Islet precursor cell (in vitro differentiated cells): ENCODE measurements at places on chromosomes 4 and X.
A peak's percentile ranks its signal among the peaks of the same experiment; 100 is the strongest.

DNA sequence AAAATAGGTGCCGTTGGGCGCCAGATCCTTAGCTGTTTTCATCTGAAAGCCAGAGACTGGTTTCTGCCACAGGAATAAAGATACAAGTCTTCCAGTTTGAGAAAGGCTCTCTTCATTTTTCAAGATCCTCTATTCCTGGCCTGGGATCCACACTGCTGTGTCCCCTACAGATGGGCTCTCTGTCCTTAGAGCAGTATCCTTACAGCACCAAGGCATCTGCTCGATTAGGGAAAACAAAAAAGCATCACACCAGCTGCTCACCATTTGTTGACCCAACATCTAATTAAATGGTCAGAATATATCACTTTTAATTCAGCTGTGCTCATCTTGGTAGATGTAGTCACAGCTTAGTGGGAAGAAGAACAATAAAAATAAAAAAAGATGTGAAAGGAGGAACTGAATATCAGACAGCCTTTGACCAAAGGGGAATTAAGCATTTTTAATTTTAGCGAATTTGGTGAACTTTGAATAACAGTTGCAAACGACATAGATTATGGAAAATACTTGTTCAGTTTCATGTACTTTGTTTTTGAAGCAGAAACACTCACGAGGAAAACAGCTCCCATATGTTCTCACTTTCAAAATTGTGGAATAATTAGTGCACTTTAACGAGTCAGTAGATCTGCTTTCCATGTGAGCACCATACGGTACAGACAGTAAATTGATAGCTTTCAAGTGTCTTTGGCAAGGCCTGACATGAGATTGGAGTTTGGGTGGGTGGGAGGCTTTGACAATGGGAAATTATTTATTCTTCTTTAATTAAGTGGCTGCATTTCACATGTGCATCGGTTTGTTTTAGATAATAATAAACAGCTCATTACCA is 148.4 kb upstream of the CLNK start:
- no peak for DNase-seq

DNA sequence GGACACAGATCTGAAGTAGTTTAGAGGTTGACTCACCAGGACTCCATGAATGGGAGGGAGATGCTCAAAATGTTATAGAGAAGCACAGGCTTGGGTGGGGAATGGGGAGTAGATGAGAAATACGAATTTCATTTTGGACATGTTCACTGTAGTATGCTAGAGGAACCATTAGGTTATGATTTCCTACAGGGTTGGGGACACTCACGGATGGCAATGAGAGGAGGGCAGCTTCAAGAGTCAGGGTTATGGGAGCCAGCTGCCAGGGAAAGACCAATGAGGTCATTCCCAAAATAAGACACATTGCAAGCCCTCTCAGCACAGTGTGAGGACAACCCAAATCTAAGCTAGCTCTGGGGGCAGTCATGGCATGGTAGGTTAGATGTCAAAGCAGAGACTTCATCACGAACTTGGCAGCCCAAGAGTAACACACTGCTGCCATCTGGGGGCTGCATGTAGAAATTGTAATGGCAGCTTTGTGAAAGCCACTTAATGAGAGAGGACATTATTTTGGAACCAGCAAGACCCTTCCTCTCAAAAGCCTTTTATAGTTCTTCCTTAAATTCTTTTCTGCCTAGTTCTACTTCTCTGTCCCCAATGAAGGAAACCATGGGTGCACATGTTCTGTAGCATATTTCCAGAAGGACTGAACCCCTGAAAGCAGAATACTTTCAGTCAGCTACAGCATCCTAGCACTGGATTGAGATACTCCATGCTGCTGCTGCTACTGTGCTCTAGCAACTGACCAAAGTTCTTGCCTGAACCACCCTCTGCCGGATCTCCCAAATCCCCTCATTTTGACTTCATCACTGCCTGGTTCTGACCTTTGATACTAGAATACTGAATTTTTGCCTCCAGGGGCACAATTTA is 16.2 kb upstream of the ZCCHC12 start:
- DNase-seq = peak; percentile 62

DNA sequence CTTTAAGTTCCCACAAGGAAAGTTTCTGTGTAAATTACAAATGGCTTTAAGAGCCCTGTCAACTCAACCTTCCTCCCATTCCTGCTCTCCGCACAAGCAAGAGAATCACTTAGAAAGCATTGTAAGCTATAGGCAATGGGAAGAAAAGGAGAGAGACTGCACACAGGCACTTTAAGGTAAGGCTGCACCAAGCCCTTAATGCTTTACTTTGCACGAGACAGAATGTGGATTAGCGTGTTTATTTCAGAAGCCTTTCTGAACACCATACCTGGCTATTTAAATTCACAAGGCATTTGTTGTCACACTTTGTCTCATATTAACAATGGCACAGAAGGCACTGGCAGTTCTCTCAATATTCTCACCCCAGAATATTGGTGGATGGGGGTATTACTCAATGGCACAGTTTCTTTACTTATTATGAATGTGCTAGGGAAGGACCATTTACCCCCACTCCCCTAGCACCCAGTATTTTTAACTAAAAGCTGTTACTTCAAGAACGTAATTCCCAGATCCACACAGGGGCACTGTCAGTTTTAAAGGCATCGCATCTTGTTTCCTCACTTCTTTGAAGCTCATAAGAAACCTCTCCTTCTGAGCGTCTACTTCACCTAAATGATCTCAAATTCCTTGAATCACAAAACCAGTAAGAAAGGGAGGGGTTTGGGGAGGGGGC is 150.0 kb downstream of the MAML3 start:
- DNase-seq = no peak

DNA sequence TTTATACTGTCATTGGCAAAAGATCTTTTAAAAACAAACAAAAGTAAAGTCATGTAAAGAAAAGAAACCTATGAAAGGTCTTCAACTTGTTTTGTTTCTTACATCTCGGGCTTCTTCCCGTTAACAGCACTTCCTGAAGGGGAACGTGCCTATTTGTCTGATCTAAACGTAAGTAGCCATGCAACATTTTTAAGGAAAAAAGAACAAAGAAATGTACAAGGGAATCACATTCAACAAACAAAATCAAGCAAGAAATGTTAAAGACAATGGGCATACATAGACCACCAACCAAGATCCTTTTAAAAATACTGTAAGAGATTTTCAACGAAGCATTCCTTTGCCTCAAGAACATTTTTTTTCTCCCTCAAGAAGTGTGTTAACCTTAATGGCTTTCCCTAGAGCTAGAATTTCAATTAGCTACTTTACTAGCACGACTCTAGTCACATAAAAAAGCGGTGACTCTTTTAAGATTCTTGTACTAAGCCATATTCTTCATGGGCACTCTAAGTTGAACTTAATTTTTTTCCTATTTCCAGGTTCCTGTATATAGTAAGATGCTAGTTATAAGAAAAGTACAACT is 112.0 kb upstream of the TTC29 start:
- DNase-seq = no peak

DNA sequence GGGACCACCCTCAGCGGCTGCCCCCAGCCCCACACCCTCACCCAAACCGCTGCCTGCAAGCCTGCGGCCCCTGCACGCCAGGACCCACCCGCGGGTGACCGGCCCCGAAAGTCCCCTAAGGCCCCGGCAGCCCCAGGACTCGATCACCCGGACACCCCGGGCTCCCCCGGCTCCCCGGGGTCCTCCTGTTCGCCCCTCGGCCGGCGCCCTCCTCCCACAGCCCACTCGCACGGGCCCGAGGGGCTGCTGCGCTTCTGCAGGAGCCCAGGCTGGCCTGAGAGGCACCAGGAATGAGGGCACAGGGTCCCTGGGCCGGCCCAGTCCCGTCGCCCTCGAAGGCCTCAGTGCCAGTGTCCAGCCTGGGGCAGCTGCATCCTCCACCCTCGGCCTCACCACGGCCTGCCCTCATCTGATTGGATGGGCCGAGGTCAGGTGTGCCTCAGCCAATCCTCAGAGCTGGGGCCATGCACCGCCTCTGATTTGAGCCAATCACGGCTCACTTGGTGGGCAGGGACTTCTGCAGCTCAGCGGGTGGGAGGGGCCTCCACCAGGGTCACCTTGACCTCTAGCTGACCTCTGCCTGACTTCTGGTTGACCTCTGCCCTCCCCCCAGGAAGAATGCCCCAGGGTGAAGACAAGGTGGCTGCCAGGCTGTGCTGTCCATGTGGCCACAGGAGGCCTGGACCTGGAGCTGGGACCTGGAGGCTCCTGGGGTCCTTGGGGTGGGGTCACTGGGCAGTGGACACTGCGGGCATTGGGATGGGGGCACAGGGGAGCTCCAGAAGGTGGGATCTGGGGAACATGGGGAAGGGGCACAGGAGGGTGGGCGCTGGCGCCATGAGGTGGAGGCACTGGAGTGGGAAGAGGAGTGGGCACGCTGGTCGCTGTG is 97.6 kb upstream of the NKX1-1 start:
- peak; percentile 48 for DNase-seq

DNA sequence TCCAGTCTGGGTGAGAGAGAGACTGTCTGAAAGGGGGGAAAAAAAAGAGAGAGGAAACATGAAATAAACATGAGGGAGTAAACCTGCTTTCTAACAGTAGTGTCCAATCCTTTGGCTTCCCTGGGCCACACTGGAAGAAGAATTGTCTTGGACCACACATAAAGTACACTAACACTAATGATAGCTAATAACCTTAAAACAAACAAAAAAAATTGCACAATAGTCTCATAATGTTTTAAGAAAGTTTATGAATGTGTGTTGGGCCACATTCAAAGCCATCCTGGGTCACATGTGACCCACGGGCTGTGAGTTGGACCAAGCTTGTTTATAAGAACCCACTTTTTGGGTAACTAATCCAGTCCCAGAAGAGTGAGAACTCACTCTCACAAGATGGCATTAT is 30.3 kb downstream of the PDS5A start:
- no peak for DNase-seq

GRCh38 chrX:77422891-77423648 is 24.1 kb upstream of the FGF16 start:
- DNase-seq = peak; percentile 84

- DNase-seq = no peak
Observed at GRCh38 chr4:75189711-75190335, 256.9 kb downstream of the PARM1 start.

DNA sequence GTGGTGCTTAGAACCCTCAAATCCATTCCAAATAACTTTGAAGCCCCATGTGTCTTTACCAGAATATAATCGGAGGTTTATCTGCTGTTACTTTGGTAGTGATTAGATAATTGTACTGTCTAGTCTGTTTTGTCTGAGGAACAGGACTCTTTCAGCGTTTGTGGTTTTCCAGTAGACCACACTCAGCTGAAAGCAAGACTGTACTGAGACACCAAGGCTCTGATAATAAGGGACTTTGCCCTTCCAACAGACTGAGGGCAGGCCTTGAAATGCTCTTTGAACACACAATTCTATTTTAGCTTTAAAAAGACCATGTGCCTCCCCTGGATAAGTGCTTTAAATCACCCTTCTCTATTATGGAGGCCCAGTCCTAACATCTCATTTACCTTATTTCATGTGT is 76.1 kb downstream of the KLHL8 start:
- peak; percentile 70 for DNase-seq

GRCh38 chr4:118313098-118313497 is 39.7 kb downstream of the PRSS12 start:
- no peak for DNase-seq

GRCh38 chr4:148980782-148981480 is 538.7 kb upstream of the NR3C2 start:
- DNase-seq = no peak

- peak; percentile 89 for DNase-seq
Observed at GRCh38 chrX:153646620-153647373, at the start of gene DUSP9. Gene DUSP9, plus strand, starts transcription at chrX:153647203. Its CDS starts 751 bp downstream, at chrX:153647954.

GRCh38 chr4:110967936-110968335 is 345.1 kb upstream of the PITX2 start:
- DNase-seq = no peak

GRCh38 chr4:99846891-99847290 is 30.3 kb downstream of the DAPP1 start:
- DNase-seq = no peak

DNA sequence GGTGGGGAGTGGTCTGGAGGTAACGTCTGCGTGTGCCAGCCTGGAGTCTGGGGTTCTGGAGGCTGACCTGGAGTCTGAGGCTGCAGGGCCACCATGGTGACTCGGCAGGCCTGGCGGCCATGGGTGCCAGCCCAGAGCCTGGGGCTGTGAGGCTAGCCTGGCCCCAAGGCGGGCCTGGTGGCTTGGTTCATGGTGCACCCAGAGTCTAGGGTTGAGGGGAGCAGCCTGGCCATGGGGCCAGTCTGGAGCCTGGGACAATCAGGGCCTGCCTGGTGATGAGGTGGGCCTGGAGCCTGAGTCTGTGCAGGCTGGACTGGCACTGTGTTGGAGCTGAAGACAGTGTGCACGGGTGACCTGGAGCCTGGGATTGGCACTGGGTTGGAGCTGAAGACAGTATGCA is 64.9 kb downstream of the CXorf49B start:
- DNase-seq = no peak

DNA sequence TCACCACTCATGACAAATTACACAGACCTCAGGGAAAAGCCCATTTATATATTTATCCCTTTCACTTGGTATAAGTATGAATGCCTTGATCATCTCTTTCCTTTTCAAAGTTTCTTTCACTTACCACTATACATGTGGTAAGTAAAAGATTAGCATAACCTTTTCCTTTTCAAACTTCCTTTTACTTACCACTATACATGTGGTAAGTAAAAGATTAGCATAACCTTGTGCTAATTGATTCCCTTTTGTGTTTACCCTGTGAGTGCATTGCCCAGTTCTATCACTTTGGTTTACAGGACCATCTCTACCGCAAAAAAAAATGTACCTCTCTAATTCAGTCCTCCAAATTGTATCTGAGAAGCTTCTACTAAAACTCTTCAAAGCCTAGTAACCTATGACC is 32.7 kb upstream of the TCEANC start:
- no peak for DNase-seq

- no peak for DNase-seq
Observed at GRCh38 chr4:156512622-156513021, 459.0 kb downstream of the PDGFC start.

DNA sequence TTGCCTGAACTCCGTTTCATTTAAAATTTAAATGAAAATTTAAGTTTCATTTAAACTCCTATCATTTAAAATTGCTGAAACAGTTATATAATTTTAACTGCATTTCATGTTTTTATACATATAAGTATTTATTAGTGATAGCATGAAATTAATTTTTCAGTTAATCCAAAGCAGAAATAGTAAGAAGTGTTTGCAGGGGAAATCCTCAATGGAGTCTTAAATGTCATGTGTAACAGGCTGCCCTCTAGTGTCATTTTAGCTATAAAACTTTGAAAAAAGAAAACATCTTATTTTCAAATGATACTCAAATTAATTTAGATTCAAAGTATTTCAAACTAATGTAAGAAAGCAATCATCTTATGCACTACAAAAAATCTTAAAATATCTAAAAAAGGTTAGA is 27.2 kb downstream of the TAPT1 start:
- no peak for DNase-seq

DNA sequence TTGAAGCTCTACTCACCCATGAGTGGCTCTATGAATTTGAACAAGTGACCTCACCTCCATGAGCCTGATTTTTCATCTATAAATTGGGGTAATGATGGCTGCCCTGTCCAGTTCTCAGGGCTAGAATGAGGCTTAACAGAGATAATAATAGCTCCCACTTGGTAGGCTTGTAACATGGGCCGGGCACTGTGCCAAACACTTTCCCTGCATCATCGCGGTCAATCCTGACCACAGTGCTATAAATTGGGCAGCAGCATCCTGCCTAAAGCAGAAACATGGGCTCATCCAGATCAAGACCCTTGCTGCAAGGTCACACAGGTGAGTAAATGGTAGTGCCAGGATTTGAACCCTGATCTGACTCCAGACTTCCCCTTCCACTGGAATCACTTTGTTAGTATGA is 12.8 kb downstream of the APLN start:
- no peak for DNase-seq

- peak; percentile 52 for DNase-seq
Observed at GRCh38 chr4:174190832-174191500, 92.5 kb downstream of the FBXO8 start.

- no peak for DNase-seq
Observed at GRCh38 chrX:13721371-13721770, 13.0 kb downstream of the TRAPPC2 start.
